ENCODE measurements at places on chromosomes 12 and 14.

GRCh38 chr14:95330591-95331370 is 11.1 kb upstream of the CLMN start:
- no peak for DNase-seq

DNA sequence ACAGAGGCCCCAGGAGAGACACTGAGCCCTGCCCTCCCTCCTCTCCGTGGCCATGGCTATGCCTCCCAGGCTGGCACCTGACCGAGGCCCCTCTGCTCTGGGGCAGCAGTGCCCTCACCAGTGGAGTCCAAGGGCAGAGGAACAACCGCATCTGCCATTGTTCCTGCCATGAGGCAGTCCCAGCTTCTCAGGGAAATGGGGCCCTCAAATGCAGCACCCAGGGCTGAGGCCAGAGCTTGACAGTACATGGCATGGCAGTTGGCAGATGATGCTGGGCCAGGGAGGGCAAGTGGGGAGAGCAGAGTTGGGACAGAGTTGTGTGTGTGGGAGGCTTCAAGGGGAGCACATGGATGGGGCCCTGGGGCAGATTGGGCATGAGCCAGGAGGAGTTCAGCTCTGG is 21.1 kb upstream of the KRT77 start:
- DNase-seq, result no peak

DNA sequence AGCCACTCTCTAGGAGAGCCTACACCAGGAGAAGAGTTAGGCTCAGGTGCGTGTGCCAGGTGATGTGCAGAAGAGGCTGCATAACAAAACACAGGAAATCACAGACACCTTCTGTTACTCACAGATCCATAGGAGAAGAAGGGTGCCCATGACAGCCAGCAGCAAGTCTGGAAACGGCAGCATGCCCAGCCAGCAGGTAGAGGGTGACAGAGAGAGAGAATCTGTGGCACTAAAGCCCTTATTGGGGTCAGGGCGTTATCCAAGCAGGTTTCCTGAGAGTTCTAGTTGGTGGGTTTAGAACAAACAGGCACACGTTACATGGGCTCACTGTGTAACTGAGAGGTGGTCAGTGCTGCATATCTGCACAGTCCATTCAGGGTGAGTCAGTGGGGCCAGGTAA is 14.9 kb upstream of the SLC8A3 start:
- DNase-seq, result no peak

DNA sequence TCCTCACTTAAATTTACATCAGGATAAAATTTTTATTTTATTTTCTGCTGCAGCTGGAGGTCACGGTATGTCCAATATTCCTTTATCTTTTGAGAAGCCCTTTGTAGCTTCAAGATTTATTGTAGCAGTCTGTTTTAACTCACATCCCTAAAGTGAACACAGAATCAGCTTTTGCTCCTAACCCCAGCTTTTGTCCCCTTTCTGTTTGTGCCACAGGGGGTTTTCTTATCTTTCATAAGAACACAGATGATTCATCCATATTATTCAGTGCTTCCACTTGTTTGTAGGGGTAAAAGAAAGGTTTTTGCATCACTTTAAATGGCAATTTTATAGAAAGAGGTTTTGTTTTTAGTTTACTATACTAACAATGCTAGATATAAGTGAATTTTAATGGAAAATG is 21.8 kb upstream of the PIK3C2G start:
- DNase-seq, result no peak

DNA sequence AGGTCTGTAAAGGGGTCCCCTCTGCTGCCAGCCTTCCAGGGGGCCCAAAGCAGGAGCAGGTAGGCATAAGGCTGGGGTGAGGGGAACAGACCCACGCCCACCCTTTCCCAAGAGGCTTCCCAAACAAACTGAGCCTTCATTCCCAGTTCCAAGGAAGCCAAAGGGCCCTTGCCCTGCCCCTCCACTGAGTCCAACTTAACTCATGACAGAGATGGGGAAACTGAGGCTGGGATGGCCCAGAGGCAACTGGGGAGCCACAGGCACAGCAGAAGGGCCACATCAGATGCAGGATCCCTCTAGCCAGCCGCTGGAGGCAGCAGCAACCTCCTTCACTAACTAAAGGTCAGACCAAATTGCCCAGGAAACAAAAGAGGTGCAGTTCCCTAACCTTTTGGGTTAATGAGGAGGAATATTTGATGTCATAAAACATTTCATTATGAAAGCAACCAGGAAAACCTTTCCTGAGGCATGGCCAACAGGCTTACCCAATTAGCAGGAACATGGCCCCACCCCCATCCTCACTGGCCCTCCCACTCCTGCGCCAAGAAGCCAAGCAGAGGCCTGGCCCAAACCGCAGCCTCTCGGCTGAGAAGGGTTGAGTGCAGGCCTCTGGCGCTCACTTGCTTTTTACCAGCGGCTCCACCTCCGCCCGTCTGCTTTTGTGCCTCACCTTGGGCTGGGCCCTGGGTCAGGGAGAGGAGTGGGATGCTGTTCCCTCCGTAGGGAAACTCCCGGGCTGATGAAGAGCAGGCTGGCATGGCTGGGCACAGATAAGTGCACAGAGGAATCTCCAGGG is 293.5 kb upstream of the RTL1 start:
- DNase-seq, result no peak

DNA sequence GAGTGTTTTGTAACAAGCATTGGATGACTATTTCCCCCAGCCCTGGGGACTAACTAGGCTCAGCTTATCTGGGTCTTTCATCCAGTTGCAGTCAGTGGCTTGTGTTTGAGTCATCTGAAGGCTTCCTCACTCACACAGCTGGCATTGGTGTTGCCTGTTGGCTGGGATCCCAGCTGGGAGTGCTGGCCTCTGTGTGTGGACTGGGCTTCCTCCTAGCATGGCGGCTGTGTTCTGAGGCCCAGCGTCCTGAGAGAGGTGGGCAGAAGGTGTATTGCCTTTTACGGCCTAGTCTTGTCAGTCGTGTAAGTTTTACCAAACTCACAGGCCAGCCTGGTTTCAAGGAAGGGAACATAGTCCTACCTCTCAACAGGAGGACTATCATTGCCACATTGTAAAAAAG is 28.3 kb upstream of the PPP2R5C start:
- no peak for DNase-seq

DNA sequence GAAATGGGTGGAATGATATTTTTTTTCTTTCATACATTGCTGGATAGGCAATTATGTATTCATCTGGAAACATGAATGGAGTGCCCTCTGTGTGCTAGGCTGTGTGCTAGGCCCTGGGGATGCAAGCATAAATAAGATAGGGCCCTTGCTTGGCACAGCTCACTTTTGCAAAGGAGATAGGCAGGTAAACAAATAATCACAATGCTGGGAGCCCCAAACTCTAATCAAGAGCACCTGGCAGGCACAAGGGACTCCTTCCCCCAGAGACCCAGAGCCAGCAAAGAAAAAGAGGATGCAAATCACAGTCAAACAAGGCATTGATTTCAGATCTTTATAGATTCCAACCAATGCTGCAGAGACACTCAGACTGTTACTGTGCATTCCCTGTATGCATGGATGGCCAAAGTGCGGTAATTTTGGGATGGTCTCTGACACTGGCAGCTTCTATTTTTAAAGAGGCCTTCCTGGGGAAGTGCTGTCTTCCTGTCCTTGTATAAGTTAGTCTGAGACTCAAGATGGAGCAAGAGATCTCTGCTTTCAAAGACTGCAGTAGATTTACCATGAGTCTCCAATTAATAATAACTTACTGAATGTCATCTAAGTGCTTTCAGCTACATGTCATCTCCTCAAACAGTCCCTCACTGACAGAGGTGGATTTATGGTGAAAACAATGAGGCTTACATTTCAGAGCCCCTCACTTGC is 45.1 kb upstream of the CPM start:
- DNase-seq, result no peak

DNA sequence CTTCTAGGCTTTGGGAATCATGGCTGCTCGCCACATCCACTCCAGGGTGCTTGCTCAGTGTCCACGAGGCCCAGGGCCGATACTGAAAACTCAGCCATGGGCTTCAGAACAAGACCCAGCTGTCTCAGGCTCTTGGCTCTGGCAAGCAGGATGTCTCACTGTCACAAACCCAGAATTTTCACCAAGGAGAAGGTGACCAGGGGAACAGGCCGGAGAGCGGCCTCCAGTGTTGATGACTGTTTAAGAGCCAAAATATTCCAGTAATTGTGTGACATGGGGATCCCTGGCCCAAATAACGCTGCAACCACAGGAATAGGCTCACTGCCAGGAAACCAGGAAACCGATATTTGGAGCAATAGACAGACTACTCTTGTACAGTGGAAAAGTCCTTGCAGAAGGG is 9.8 kb upstream of the SERPINA5 start:
- DNase-seq, result no peak

DNA sequence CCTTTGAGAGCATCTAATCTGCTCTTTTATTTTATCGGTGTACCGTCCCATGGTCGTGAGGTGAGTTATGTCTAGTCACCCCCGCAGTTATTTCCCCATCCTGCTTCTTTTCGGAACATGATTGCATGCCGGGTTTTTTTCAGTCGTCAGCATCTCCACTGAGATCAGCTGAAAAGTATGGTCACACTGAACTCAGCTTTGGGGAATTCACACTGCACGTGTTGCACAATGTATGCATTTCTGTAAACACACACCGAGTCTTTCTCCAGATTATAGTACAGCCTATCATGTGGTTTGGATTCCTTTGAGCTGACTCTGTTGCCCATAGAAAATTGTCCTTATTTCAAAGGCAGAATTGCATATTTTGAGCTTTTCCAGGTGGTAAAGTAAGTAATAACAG is 24.6 kb downstream of the PLXNC1 start:
- DNase-seq, result no peak

DNA sequence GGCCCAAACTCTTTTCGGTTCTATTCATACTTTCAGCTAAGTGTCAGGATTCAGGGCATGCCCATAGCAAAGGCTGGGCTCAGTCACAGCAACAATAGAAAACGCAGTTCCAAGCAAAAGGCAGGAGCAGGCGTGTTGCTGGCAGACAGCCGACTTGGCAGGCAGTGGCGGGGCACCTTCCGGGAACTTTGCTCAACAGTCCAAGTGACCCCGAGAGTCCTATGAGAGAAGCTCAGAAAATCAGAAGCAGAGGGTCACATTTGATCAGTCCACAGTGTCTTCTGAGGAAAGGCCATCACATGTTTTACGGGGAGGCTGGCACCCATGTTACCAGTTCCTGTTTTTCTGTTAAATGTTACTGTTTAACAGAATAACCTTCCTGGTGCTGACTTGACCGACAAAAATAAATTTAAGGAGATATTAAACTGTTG is 115.0 kb downstream of the DACT1 start:
- DNase-seq, result no peak

- DNase-seq, result no peak
Observed at GRCh38 chr12:10033783-10034545, 3.5 kb downstream of the CLEC9A start.

GRCh38 chr12:120851444-120851843 is 52.7 kb downstream of the SPPL3 start:
- no peak for DNase-seq

All from neuronal stem cell (in vitro differentiated cells).